ENCODE measurements at places on chromosomes 7 and 10.

DNA sequence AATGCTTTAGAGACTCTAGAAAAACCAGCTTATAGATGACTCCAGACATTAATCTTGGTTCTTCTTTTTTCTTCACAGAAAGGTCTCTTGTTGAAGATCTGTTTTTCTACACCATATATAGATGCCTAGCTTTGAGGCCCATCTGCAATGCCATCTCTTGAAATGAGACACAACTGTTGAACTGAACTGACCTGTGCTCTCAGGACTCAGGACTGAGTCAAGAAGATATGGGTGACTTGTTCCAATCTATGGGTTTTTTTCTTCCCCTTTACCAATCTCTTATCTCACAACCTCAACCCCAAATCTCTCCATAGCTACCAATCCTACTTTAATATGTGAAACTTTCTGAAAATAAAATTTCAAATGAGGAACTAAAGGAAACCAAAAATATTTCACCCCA, 194.7 kb downstream of the SNX13 start:
- DNase-seq, result no peak

DNA sequence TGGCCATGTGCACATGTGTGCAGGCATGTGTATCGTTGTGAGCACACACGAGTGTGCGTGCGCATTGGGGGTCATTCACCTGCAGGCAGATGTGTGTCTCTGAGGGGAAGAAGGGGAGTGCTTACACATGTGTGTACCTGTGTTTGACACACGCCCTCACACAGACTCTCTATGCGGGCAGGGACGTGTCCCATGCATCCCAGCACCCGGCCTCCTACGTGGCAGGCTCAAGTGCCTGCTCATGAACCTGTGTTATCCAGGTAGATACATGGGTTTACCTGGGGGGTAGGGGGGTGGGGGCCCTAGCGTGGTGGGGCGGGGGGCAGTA, 18.6 kb downstream of the KCP start:
- DNase-seq, result no peak

DNA sequence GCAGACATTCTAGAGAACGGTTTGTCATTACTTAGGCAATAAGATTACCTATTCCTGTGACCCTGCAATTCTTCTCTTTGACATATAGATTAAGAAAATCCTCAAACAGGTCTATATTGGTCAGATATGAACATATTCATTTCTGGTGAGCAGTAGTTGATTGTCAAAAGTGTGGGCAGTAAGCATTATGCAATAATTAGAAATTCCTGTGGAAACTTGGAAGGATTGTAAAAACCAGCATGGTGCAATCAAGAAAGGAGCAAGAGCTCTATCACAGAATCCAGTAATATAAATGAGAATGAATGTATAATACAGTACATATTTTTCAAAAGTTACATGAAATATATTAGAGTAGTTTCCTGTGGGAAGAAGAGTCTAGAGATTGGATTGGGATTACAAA, 406.5 kb downstream of the SUGCT start:
- DNase-seq, result no peak

GRCh38 chr10:75400163-75400770, 1.3 kb downstream of the ZNF503 start:
- DNase-seq, result peak; percentile 64

- no peak for DNase-seq
Observed at GRCh38 chr7:142585425-142585824, 163.8 kb upstream of the PRSS1 start.

DNA sequence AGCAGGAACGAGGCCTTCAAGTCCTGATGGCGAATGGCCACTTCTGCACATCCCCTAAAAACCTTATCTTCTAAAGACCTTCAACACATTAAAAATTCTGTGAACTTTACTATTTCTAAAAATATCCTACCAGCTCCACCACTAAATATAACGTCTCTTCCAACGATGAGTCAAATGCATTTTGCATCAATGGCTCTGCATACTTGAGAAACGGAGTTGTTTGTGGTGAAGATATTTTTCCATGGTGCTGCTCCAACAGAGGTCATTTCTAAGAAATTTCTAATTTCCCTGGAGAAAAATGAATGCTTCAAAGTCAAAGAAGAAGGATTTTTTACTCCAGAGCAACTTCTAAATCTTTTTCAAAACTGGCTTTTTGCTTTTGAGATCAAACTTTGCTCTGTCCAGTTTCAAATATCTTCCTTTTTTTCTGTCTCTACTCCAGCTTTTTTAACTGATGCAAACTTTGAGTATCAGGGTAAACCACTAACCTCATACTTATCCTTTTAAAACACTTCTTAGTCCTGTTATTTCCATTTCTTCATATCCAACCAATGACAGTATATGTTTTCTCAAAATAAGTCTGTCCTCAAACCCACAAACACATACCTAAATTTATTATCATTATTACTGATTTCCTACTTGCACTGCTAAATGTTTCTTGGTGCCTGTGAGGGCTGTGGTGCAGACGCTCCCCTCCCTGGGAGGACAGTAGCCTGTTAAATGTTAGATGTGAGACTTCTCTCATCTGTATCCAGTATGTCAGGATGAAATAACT, 258.1 kb downstream of the KLF6 start:
- no peak for DNase-seq

DNA sequence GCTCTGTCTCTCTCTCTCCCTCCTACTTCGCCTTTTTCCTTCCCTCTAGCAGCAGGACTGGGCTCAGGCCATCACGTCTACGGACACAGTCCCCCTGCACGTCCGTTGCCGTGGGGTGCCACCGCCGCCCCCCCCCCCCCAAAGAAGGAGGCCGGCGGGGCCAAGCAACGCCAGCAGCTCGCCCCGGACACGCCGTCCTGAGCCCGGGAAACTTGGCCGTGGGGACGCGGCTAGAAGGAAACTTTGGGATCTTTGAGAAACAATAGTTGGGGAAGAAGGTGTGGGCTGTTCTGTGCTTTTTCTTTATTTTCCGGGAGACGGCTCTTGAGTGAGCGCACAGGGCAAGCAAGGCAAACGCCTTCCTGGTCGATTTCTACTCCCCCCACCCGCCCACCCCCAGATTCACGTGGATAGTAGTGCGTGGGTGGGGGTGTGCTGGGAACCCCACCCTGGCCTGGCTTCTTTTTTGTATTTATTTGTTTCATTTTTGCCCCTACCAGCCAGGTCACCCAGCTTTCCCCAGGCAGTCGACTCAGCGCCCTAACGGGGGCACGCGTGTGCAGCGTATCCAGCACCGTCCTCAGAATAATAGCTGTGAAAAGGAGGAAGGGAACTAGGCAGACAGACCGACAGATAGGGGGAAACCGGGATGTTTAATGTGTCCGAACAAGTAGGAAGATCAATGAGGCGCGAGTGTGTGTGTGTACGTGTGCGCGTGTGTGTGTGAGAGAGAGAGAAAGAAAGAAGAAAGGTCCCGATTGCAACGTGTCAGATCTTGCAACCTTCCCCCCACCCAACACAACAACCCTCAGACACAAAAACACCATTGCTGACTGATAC, 1.4 kb downstream of the MXI1 start:
- peak; percentile 35 for DNase-seq

DNA sequence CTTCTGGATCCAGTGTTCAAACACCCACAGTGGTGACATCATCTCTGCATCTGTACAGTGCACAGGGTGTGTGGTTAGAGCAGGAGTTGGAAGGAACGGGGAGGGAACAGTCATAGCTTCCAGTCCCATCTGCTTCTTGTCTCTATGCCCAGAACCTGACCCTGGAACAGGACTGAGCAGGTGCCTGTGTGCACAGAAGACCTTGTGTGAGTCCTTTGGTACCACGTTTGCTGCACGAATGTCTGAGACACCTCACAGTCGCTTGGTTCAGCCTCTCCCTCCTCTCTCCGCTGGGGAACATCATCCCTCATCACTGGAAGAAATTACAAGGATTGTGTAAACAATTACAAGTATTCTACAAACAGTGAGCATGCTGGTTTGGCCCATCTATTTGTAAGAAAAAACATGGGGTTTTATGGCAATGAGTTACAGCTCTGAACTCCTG, 243.0 kb upstream of the KLF6 start:
- no peak for DNase-seq

GRCh38 chr7:129258649-129259389, 34.0 kb downstream of the AHCYL2 start:
- peak; percentile 5 for DNase-seq

All from large intestine (tissue), 12 donors.